Stimulated activated CD8-positive, alpha-beta memory T cell treated with anti-CD3 and anti-CD28 coated beads, Interleukin-15, amount 100 ng/mL, for 1 hour (primary cell): ENCODE measurements at places on chromosomes 1 and 21.

DNA sequence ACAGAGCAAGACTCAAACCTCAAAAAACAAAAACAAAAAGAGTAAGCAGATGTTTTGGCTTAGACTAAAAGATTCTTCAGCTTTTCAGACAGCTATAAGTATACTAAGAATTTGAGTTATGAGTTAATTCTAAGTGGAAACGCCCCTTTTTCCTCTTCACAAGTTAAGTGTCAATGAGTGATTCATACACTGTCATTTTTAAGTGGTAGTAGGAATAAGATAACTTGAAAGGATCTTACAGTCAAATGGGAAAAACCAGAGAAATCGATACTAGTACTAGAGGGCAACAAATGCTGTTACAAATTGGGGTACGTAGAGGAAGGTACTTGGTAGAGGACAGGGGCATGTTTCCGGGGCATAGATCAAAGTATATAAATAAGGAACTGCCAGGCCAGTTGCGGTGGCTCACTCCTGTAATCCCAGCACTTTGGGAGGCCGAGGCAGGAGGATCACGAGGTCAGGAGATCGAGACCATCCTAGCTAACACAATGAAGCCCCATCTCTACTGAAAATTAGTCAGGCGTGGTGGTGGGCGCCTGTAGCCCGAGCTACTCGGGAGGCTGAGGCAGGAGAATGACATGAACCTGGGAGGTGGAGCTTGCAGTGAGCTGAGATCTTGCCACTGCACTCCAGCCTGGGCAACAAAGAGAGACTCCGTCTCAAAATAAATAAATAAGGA is 7.4 kb downstream of the H3-3A start:
- no peak for DNase-seq

DNA sequence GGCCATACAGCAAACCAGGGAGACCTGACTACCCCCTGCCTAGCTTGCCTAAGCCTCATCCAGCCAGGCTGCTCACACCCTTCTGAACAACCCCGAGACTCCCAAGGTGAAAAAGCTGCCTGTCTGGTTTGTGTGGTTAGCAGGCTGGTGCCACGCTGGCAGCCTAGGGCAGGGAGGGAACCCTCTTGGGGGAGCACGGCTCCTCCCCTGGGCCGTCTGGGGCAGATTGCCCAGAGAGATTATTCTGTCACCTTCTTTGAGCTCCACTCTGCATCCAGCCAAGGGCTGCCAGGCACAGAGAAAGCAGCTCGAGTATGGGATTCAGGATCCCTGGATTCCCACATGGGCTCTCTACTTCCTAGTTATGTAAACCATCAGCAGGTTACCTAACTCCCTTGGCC is 27.5 kb upstream of the TCEA3 start:
- DNase-seq = peak; percentile 10

- DNase-seq = no peak
Observed at GRCh38 chr1:56297208-56297607, 282.2 kb downstream of the PLPP3 start.

- DNase-seq = no peak
Observed at GRCh38 chr1:9284061-9284460, 8.6 kb upstream of the SPSB1 start.

DNA sequence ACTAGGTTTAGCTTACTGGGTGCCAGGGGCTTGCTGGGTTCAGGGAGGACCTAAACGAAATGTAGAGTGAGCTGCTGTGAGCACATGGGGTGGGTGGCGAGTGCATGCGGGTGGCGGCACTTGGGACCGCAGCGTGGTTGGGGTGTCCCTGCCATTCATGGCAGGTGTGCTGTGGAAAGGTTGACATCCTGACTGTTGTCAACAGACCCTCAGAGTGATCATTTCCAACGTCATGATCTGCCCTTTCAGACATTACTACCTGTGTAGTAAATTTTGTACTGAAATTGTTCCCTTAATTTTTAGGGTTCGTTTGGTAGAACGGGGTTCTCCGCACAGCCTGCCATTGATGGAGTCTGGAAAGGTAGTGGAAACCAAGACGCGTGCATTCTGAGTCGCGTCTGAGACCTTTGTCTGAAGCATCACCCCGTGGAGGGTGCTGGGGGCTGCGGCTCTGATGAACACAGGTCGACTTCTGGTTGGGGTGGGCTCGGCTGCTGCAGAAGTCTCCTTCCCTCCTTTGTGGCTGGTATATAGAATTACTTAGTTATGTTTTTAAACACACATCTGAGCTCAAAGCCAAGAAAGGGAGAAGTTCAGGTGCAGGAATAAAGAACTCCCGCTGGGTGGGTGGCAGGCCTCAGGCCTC is 43.3 kb downstream of the S100B start:
- no peak for DNase-seq
